Suppressor macrophage (primary cell): ENCODE measurements at places on chromosomes 3 and 15.

DNA sequence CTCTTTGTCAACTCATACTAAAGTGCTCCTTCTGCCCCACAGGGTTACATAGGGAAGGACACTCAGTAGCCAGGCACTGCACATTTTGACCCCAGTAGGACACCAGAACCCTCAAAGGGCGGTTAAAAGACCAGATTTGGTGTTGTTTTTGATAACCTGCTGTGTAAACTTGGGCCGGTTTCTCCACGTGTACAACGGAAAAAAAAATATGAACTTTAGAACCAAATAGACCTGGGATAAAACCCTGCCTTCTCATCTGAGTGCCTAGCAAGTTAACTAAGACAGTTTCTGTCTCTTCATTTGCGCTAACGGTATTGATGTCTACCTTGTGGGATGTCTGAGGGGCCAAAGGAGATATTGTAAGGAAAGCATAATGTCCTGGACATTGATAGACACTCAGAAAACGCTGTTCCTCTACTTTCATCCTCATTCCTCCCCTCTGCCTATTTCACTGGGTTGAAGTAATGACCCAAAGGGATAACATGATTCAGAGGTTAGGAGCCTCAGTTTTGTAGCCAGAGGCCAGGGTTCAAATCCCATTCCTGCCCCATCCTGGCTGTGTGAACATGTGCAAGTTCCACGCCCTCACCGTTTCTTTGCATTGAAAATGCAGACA, 155.9 kb upstream of the LPP start:
- no peak for DNase-seq

- no peak for DNase-seq
Measured at GRCh38 chr15:57827971-57828370, 121.5 kb downstream of the POLR2M start.

- peak; percentile 14 for DNase-seq
Measured at GRCh38 chr15:51094606-51095569, at the start of gene TNFAIP8L3. Gene TNFAIP8L3, minus strand, starts transcription at chr15:51094906. Its CDS starts 311 bp downstream, at chr15:51094595.

DNA sequence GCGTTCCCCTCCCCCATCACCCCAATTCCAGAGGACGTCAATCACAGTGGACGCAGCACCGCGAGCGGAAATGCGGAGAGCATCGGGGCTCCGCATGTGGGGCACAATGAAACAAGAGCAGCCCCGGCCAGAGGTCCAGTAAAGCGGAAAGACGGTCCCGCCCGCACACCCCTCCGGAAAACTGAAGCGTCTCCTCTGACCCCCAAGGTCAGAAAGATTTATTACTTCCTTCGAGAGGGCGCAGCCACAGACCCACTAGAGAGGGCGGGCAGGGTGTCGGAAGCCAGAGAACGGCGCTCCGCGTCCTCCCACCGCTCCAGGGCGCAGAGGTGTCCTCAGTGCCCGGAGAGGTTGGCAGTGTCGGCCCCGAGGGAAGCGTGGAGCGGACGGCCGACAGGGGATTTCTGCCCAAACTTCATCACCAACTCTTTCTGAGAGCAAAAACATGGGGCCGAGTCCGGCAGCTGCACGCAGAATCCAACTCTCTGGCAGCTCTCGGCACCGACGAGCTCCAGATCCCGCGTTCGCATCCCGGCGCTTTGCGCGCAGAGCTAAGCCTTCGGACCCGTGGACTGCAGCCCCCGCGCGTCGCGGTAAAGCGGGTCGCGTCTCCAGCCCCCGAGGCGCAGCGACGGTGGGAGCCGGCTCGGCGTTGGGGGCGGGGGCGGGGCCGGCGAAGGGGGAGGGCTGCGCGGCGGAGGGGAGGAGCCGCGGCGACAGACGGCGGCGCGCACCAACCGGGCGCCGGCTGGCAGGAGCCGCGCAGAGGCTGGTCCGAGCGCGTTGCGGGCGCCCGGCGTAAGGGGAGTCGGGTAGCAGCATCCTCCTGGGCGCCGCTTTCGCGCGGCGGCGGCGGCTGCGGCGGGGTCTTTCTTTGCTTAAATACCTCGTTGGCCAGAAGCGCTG, at the start of gene CHST2:
CHST2 (plus strand) TSS at position 763 of the 906 bp plus-strand sequence. CDS start 1,046 bp downstream, outside the sequence.
- peak; percentile 82 for DNase-seq

DNA sequence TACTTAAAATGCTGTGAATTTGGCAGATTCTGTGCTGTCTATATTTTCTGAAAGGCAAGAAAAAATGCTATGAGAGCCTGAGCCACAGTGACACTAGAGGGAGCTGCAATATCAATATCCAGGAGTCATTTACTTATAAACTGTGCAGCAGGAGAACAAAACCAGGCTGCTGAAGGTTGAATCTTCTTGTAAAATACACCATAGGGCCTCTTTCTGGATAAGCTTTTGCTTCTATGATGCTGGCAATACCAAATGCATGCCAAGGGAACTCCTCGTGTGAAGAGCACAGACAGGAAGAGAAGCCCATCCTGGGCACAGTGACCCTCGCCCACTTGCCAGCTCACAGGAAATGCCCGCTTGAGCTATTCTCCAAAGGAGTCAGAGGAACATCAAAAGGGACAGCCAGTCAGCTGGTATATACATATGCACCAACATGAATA, 48.0 kb upstream of the TSPAN3 start:
- peak; percentile 81 for DNase-seq
